ENCODE measurements at places on chromosomes 2 and 18. TPM values are rescaled to one million over a fixed set of nuclear protein-coding genes. Genes with fewer than 3 reads are reported as not detected.

Gene DCDC2C
- total RNA-seq = not detected

Gene STK11IP
- 9.7 TPM for total RNA-seq

Gene RGPD4
- not detected for total RNA-seq

Gene KCNE4
- not detected for total RNA-seq

Gene C1QL2
- total RNA-seq = not detected

Gene ERFE
- 0.66 TPM for total RNA-seq

Gene ACMSD
- not detected for total RNA-seq

Gene SP9
- not detected for total RNA-seq

Gene METAP1D
- total RNA-seq = 3.7 TPM

Gene PSD4
- total RNA-seq = 0.66 TPM

Gene CCDC85A
- 11.2 TPM for total RNA-seq

Gene LYPD1
- total RNA-seq = 104 TPM

Gene ARMC9
- 26.1 TPM for total RNA-seq

Gene RUFY4
- not detected for total RNA-seq

Gene HNRNPLL
- total RNA-seq = 36.9 TPM

Gene PTMA
- 1,067 TPM for total RNA-seq

Gene C1GALT1C1L
- total RNA-seq = 0.09 TPM

Gene BCL11A
- 0.36 TPM for total RNA-seq

Gene ALK
- not detected for total RNA-seq

Gene ESPNL
- total RNA-seq = not detected

Gene C18orf54
- 4.7 TPM for total RNA-seq

Gene ANKRD44
- total RNA-seq = 5.6 TPM

Gene SULT1C4
- 9.3 TPM for total RNA-seq

Gene ARL6IP6
- 20.4 TPM for total RNA-seq

Gene GPR39
- total RNA-seq = 0.38 TPM

Gene ACADL
- not detected for total RNA-seq

Gene CRYBA2
- not detected for total RNA-seq

Gene CDH2
- 137 TPM for total RNA-seq

Gene PKDCC
- total RNA-seq = 2.2 TPM

Gene CAPG
- total RNA-seq = 28.0 TPM

Gene GALNT3
- 0.09 TPM for total RNA-seq

Gene OR6B2
- total RNA-seq = not detected

Gene DLGAP1
- total RNA-seq = 0.09 TPM

Gene SPP2
- total RNA-seq = not detected

All from endothelial cell of coronary artery (primary cell).